ENCODE measurements at places on chromosomes 1 and 21.
A peak's percentile ranks its signal among the peaks of the same experiment; 100 is the strongest.

- DNase-seq = no peak
These were observed 294.5 kb upstream of the GREM2 start for GRCh38 chr1:240906477-240906876.

- no peak for DNase-seq
These were observed 300.3 kb downstream of the GRIK1 start for GRCh38 chr21:29639366-29640079.

DNA sequence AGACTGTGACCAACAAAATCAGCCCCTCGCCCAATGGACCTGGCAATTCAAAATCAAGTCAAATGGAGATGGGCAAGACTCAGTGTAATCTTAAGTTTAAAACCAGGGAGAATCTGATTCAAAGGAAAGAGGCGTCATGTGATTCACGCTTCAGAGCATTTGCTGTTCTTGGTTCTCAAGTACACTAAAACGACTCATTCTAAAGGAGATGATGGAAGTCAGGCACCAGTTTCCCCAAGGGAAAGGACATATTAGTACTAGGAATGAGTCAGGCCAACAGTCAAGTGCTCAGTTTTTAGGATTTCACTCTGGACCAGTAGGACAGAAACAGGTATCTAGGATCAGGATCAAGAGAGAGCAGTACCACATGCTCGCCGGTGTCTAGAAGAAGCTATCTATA, 429.6 kb downstream of the PLPP3 start:
- no peak for DNase-seq

GRCh38 chr1:156135930-156136871, 17.2 kb upstream of the SEMA4A start:
- DNase-seq = no peak

DNA sequence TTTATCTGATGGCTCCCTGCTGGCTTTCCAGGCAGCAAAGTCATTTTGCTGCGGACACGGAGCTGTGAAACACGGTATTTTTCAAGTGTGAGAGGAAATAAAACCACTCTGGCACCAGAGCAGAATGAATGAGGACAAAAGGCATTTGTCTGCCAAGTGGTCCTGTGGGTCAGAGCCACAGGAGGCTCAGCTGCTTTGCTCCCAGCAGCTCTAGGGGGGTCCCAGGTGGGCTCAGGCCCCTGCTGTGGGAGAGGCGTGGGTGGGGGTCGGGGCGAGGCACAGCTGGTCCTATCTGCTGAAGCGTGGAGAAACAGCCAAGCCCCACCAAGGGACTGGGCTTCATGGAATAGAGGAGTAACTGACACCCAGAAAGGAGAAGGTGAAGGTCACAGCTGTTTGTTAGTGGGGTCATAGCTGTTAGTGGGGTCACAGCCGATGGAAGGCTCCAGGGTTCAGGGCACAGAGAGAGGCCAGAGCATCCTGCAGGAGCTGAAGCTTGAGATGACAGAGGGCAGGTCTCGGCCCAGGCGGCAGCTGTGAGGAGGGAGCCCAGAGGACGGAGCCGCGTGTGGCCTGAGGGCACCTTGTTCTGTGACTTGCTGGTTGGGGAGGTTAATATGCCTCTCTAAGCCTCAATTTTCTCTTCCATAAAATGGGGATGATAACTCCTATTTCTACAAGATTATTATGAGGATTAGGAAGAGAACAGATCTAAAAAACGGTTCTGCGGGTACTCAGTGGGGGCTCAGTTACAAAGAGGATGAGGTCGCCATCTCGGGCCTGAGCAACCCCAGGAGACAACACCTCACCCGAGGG, 7.1 kb downstream of the KIF17 start:
- DNase-seq = no peak

- peak; percentile 76 for DNase-seq
These were observed 14.0 kb upstream of the LEMD1 start for GRCh38 chr1:205435578-205436573.

- DNase-seq = peak; percentile 20
These were observed 48.5 kb downstream of the UBE2U start for GRCh38 chr1:64251971-64252370.

DNA sequence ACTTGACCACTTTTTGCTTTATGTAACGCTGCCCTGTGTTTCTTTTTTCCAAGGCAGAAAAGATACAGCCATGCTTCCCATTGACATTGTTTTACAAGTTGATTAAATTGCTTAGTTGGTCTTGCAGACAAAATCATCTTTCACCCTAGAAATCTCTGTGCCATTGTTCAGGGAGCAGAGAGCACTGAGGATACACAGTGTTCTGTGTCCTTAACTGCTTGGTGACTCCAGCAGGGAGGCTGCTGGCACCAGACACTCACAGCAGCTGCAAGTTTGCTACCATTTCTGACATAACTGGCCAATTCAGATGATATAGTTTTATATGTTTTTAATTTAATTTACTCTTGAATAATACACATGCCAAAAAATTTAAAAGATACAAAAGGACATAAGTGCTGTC, 118.7 kb downstream of the RGS2 start:
- DNase-seq = no peak

DNA sequence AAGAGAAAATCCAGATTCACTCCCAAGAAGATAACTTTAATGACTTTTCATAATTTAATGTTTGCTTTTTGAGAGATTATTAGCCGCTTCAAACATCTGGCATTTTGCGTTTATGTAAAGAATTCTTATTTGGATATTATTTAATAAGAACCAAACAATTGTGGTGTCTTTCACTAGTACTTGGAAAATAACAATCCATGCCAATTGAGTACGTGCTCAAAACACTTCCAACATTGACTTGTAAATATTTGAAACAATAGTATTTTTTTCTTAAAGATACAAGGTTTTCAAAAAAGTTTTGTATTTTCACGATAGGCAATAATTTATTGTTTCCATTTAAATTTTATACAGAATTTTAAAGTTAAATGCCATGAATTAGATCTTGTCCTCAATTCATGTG, 498.7 kb downstream of the AMY1C start:
- DNase-seq = no peak

- DNase-seq = no peak
These were observed 3.2 kb upstream of the SAMD11 start for GRCh38 chr1:920521-920920.

GRCh38 chr1:77283701-77284425, 2.0 kb downstream of the AK5 start:
- DNase-seq = no peak

DNA sequence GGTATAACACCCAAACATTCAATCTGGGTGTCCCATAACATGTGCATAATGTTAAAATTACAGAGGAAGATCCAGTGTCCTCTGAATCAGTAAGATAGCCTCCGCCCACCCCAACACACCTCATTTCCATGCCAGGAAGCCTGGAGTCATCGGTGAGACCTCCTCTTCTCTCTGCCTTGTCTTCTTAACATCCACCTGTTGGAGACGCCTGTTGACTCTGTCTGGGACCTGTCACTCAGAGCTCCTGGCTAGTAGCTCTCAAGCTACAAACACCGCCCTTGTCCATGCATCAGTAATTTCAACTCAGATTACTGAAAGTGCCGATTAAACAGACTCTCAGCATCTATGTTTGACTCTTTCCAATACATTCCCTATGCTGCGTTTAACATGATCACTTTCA, 27.4 kb downstream of the KCNJ15 start:
- DNase-seq = no peak

GRCh38 chr1:72066431-72066830, 215.9 kb downstream of the NEGR1 start:
- DNase-seq = peak; percentile 9

DNA sequence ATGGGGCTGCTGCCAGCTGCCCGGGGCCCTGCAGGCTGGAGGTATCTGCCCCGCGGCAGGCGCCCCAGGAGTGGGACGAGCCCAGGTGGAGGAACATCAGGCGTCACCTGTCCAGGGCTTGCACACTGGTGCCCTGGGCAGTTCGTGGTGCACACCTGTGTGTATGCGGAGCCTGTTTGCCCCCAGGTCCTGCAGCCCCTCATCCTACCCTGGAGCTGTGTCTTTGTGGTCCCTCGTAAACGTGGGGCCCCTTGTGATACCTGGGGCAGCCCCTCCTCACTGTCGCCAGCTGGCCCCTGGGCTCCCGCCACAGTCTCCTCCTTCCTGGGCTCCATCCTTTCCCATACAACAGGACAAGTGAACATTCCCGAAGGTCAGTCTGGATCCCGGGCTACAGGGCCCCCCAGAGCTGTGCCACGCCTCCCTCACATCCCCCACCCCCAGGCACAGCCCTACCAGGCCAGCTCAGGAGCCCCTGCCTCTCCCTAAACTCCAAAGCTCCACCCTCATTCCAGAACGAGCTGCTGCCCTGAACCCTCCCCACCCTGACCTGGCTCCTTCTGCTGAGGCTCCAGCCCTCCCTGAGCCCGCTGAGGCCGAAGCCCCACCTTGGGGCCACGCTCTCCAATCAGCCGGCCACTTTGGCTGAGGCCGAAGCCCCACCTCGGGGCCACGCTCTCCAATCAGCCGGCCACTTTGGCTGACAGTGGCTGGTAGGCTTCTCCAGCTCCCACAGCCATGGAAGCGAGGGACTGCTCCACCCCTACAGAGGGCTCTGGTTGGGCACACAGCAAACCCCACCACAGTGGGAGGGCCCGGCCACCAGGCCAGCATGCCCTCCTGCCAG, 42.6 kb downstream of the UBE2G2 start:
- DNase-seq = no peak

DNA sequence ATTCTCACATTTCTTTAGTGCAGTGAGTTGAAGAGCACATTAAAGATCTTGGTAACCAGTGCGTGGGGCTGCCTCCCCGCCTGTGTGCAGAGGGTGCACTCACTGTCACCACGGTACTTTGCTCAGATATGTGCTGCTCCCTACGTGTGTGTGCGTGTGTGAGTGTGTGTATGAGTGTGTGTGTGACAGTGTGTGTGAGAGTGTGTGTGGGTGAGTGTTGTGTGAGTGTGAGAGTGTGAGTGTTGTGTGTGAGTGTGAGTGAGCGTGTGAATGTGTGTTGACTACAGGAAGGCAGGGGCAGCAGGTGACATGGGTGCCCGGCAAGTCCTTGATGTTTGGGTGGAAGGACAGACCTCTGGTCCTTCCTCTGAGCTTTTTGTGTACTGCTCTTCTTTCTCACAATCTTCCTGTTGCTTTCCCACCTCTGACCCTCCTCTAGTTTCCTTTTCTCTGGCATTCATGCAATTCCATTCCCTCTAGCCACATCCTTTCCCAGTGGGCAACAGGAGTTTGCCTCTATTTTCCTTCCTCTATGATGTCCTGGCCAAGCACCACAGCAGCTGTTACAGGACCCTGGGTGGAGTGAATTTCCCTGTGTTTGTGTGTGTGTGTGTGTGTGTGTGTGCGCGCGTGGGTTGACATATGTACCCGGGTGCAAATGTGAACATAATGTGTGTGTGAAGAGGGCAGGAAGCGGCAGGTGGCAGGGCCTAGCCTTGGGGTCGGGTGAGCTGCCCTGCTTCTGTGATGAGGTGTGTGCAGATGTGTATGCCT, 19.8 kb downstream of the LHX4 start:
- DNase-seq = no peak

All from neural progenitor cell (in vitro differentiated cells).